ENCODE measurements at places on chromosomes 13 and 19.

GRCh38 chr13:28622286-28622685 is 36.6 kb upstream of the POMP start:
- DNase-seq = no peak

DNA sequence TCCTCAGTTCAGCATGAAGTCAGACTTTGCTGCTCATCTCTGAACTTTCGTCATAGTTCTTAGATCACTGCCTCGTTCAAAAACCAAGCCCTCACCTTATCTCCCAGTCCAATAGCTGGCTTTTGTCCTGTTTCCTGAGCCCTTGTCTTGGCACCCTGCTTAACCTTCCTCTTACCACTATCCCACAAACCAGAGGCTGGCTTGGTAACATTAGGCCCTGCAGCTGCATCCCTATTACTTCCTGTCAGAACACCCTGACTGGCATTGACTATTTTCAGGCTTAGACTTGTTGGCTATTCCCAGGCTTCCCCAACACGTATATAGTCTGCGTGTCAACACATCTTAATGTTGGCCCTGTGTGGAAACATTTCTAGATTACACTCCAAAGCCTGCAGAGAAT is 172.4 kb downstream of the VWA8 start:
- no peak for DNase-seq

- no peak for DNase-seq
These were observed 7.6 kb downstream of the ZNF776 start for GRCh38 chr19:57754091-57754673.

GRCh38 chr19:41192574-41193429 is at the start of gene CYP2S1:
CYP2S1 (plus strand) TSS chr19:41193219; CDS start chr19:41193265, 46 bp downstream.
- no peak for DNase-seq

DNA sequence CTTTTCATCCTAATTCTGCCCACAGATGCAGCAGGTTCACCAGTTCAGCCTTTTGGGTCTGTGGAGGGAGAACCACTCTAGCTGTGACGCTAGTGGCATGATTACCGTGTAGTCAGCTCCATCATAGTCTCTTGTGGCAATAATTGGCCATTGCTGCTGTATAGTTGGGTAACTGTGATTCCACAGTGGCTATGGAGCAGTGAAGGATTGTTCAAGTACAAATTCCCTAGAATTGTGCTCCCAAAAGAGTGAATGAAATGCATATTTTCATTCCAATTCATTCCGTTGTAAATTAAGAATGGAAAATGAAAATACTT is 856 bp downstream of the TEX26 start:
- no peak for DNase-seq

GRCh38 chr13:59603646-59604045 is 560.1 kb downstream of the DIAPH3 start:
- DNase-seq = no peak

- DNase-seq = no peak
These were observed 874 bp downstream of the TRIM28 start for GRCh38 chr19:58544591-58545285.

DNA sequence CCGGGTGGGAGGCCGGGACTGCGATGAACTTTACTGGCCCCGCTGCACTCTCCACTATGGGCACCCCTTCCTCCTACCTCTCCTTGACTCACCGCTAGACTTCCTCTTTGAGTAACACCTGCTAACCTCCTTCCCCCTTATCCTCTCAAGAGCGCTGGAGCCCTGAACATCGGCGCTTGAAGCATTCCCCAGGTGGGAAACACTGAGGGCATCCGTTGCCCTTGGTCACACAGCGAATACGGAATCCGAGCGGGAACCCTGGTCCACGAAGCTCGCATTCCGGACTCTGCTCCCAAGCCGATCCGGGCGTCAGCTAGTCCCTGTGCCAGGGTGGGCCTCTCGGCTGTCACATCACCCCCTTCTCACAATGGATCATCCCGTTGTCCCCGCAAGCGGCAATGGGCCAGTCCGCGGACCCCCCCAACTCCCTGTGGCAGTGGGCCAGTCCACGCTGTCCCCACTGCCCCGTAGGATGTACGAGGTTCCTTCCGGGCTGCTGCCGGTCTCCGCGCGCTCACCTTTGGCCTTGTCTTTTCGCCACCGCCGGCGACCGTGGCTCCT is 4.2 kb downstream of the LIPE start:
- DNase-seq = peak; percentile 46

DNA sequence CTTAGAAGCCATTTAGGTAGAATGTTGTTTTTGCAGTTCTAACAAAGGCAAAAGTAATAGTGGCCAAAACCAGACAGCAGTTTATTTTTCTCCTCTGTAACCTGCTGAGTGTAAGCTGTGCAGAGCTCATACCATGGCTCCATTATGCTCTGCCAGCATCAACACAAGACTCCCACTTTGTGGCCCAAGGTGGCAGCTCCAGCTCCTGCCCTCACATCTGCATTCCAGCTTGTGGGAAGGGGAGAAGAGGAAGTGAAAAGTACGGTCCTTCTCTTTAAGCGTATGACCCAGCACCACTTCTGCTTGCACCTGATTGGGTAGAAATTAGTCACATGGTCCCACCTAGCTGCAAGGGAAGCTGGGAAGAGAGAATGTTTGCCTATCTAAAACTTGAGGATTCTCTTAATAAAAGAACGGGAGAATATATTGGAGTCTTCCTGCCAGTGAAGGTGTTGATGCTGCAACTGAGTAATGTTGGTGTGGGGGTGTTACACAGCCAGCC is 19.2 kb downstream of the ADGRE1 start:
- no peak for DNase-seq

GRCh38 chr19:42121036-42121621 is 11.1 kb downstream of the POU2F2 start:
- no peak for DNase-seq

DNA sequence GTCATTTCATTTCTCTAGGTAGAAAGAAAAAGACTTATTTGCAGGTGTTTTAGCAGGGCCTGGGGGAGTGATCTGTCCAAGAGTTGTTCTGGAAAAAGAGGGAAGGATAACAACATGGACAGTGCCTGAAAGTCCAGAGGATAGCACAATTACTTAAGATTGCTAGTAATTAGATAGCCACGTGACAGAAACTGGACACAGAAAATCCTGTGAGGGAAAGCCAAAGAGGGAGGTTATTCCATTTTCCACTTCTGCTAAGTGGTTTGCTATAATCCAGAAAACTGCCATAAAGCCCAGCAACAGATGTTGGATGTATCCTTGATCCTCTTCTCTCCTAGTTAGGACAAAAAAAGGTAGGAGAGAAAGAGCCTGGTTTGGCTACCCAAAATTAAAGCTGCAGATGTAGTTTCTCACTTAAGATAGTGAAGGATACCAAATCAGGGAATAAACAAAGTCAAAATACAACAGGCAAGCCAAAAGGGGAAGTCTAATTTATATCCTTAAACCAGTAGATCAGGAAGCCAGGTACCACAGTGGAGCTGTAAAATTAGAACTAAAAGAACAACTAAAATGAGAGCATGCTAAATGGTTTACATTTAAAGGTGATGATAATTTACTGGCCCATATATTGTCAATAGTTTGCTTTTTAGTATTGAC is 140.2 kb downstream of the VWA8 start:
- no peak for DNase-seq

- DNase-seq = no peak
These were observed 164.7 kb downstream of the MTUS2 start for GRCh38 chr13:28984825-28985224.

- DNase-seq = no peak
These were observed 2.2 kb upstream of the EID2 start for GRCh38 chr19:39542206-39542605.

DNA sequence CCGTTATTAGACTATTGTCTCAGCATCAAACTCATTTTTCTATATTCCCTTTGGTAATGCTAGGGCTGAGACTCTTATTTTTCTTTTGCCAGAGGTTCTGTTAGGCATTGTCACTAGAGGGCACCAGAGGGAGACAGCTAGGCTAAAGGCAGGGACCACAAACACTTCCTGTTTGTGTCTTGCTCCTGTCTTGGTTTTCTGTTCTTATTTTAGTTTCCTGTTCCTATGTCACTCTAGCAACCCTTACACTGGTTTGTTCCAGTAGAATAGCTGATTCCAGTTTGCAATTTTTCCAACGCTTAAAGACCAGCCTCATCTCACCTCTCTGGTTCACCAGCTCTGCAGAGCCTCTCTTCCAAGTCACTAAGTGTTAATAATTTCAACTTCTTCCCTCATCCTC is 772.0 kb downstream of the DIAPH3 start:
- peak; percentile 9 for DNase-seq

GRCh38 chr19:56253737-56254136 is 18.8 kb upstream of the EDDM13 start:
- no peak for DNase-seq

GRCh38 chr19:48415806-48416221 is 22.3 kb downstream of the GRIN2D start:
- no peak for DNase-seq

- DNase-seq = no peak
These were observed 2.9 kb upstream of the IRS2 start for GRCh38 chr13:109789262-109789661.

GRCh38 chr13:25886438-25887214 is 165.2 kb downstream of the SHISA2 start:
- no peak for DNase-seq

- DNase-seq = no peak
These were observed 240.9 kb upstream of the SERP2 start for GRCh38 chr13:44132710-44133109.

GRCh38 chr19:3712663-3713611 is 4.8 kb downstream of the TJP3 start:
- DNase-seq = no peak

GRCh38 chr13:26228096-26228495 is 6.0 kb upstream of the RNF6 start:
- no peak for DNase-seq

DNA sequence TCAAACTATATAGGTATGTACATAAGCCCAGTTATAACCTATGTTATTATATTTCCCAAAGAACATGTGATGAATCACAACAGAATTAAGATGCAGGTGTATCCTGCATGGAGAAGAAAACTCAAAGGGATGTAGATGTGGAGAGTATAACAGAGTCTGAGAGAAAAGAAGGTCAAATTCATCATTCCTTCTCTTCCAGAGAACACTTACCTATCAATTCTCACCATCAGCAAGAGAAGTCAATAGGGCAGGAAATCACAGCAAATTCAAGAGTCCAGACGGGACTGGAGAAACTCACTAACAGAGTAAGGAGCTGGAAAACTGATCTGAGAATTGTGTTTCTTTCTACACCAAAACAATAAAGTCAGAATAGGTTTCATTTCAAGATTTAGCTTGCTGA is 28.4 kb downstream of the DIAPH3 start:
- no peak for DNase-seq

DNA sequence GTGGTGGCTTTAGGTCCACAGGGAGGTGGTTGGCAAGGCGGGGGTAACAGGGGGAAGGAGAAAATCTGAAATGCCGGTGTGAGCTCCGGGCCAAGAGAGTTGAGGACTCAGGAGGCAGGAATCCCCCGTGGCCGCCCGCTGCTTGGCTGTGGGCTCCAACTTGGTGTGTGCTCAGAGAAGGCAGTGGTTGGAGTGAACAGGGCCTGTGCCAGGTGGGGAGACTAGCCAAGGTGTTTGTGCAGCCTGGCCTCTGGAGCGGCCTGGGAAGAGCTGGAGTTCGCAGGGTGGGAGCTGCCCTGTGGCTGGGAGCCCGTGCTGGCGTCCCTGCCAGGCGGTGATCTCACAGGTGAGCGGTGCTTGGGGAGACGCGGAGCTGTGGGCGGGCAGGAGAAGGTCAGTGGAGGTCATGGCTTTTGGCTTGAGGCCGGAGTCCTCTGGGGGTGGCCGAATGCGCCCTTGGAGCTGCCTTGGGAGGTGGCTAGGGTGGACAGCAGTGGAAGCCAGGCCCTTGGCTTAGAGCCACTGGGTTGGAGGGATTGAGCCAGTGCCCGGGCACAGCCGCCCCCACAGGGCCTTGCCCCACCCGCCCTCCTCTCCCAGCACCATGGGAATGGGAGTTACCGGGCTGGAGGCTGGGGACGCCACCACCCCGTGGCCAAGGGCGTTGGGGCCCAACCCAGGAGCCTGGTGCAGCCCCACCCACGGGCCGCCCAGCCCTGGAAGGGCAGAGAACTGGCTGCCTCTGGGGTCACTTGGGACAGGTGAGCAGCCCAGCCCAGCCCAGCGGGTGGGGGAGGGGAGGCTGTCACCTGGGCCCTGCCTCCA is 7.1 kb upstream of the CIRBP start:
- no peak for DNase-seq

- DNase-seq = peak; percentile 38
These were observed 60.5 kb downstream of the CELF5 start for GRCh38 chr19:3284759-3285646.

- peak; percentile 88 for DNase-seq
These were observed at the start of gene ZNF528 for GRCh38 chr19:52397310-52398080. ZNF528 (plus strand) TSS chr19:52397849; CDS start chr19:52402014, 4,165 bp downstream.

- DNase-seq = no peak
These were observed 50.1 kb downstream of the CEP89 start for GRCh38 chr19:32921624-32922023.

GRCh38 chr13:74883834-74884233 is 598.1 kb downstream of the TBC1D4 start:
- DNase-seq = no peak

DNA sequence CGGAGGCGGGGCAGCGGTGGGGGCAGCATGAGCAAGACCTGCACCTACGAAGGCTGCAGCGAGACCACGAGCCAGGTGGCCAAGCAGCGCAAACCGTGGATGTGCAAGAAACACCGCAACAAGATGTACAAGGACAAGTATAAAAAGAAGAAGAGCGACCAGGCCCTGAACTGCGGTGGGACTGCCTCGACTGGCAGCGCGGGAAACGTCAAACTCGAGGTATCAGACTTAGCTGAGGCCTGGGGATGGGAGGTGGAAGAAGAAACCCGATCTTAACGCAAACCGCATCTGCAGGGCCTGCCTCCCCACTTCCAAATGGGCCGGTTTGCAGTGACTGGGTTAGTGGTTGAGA is 693 bp downstream of the RFXAP start:
- no peak for DNase-seq

- DNase-seq = no peak
These were observed 33.6 kb upstream of the NANOS3 start for GRCh38 chr19:13843104-13843921.

DNA sequence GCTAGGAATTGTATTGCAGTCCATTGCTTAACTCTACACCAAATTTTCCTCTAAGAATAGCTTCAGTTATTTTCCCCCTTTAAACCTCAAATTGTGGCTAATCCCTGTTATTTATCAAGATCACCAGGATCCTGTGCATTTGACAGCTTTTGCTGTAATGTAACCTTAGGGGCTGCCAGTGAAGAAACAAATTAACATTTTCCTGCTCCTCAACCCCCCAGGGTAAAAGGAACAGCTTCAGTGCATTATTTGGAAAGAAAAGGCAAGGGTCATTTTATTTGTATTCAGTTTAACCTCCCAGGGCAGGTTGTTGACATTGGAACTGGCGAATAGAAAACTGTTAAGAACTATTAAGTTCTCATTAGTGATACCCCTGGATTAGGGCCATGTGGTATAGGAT is 57.0 kb downstream of the PCDH20 start:
- DNase-seq = no peak

- no peak for DNase-seq
These were observed 128.7 kb downstream of the CYSLTR2 start for GRCh38 chr13:48782429-48782840.
